ENCODE measurements at places on chromosomes 11 and 22.
A peak's percentile ranks its signal among the peaks of the same experiment; 100 is the strongest.

GRCh38 chr11:126841999-126842398 is 158.6 kb downstream of the KIRREL3 start:
- no peak for DNase-seq

- DNase-seq = peak; percentile 68
Observed at GRCh38 chr11:34214961-34215805, 109.8 kb downstream of the NAT10 start.

DNA sequence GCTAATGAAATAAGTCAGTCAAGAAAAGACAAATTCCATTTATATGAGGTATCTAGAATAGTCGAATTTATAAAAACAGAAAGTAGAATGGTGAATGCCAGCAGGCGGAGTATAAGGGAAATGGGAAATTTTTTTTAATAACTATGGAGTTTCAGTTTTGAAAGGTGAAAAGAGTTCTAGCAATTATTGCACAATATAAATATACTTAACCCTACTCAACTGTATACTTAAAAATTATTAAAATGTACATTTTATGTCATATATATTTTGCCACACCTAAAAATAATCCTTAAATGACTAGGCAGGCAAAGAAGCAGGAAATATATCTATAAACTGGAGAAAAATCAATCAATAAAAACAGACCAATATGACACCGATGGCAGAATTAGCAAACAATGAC is 196.5 kb upstream of the UBASH3B start:
- DNase-seq = no peak

GRCh38 chr22:24076091-24076867 is 65.2 kb downstream of the CABIN1 start:
- DNase-seq = no peak

DNA sequence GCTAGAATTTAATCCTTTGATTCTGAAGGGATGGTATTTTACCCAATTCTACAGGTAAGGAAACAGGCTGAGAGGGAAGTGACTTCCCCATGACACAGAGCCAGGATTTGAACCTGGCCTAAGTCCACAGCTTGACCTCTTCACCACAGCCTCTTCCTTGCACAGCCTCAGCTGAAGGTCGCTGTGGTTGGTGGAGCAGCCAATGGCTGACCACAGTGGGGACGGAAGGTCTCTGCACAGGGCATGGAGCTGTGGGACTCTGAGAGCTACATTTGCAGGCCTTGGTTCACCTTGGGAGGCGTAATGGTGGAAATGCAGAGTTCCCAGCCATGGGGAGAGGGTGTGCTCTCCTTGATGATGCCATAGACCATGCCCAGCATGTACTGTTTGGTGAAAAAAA is 295.0 kb downstream of the DDX10 start:
- no peak for DNase-seq

GRCh38 chr11:16896729-16897469 is 117.3 kb downstream of the PLEKHA7 start:
- no peak for DNase-seq

- peak; percentile 64 for DNase-seq
Observed at GRCh38 chr11:110759972-110760381, 47.7 kb upstream of the ARHGAP20 start.

All from fibroblast of skin of right quadriceps (primary cell).